ENCODE measurements at places on chromosomes 2 and 18.

GRCh38 chr2:32656069-32656468 lies 28.2 kb downstream of the TTC27 start:
- DNase-seq: no peak

GRCh38 chr2:173664513-173664910 lies 300.7 kb downstream of the SP3 start:
- no peak for DNase-seq

- DNase-seq: no peak
Measured at GRCh38 chr2:136980303-136980702, 215.0 kb downstream of the THSD7B start.

DNA sequence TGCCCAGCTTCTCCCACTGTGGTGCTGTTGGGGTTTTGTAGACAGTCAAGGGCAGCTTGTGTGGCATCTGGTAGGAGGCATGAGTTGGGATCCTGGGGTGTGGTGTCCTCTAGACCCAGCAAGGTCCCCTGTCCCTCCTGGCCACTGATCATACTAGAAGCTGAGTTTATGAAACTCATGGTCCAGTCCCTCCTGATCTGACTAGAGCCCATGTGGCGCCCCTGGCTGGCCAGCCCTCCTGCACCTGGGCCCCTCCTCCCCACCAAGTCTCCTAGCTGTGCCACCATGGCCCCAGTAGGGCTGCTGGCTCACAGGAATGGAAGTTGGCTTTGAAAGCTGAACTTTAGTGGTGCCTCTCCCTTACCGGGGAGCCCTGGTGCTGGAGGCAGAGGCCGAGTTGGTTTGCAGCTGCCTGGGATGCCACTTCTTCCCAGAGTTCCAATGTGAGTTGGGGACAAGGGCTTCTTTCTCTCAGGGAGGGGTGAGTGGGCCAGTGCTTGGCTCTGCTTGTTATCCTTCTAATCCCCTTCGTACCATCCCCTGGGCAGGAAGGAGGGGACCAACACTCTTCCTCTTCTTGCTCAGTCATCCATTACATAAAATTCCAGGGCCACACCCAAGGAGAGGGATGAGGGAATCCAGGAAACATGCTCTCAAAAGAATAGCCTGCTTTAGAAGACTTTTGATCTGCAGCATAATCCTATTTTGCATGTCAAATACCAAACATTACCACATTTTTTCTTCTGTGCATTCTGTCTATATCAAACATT lies 37.5 kb upstream of the HAAO start:
- no peak for DNase-seq

- no peak for DNase-seq
Measured at GRCh38 chr2:24304098-24304497, 56.2 kb downstream of the ITSN2 start.

DNA sequence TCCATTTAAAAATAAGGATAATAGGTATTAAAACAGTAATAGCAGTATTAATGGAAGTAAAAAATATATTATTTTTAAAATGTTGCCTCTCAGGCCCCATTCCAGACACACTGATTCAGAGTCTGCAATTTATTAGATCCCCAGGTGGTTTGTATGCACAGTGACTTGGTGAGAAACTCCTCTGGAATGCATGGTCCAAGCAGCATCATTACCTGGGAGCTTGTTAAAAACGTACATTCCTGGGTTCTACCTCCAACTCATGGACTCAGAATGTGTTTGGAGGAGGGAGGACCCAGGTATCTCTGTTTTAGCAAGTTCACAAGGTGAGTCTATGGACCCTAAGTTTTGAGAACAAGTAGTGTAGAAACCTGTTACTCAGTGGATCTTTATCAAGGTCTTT lies 95.6 kb downstream of the ITGA4 start:
- no peak for DNase-seq

DNA sequence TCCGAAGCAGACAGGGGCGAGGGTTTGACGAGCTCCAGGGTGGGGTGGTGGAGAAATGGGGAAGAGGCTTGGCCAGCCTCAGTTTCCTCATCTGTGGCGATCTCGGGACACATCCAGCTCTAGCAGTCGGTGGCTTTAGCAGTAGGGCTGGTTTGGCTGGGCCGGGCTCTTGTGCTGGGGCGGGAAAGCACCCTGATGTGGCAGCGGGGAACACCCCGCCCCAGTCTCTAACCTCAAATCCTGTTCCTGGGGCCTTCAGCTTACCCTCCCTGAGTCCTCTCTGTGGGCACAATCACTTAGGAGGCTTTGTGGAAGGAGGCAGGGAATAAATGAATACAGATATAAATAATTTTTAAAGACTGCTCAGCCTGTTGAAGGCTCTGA lies 26.5 kb upstream of the MCFD2 start:
- peak; percentile 74 for DNase-seq

DNA sequence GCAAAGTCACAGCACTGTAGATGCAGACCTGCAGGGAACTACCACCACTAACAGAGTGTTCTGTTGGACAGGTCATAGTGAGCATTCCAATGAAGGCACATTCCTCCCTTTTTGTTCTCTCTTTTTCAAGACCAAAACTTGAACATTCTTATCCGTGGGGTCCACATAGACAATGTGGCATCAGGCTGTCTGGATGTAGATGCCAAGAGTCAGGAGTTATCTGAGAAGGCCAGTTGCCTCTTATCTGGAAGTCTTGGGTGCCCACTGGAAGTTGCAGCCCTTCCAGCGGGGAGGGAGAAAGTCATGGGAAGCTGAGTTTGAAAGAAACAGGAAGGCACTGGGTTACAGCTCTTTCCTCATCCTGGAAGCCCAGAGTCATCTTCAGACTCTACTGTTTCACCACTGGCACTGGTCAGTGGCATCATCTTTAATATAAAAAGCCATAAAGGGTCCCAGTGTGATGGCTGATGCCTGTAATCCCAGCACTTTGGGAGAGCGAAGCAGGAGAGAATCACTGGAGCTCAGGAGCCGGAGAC lies 61.4 kb downstream of the FAM161A start:
- no peak for DNase-seq

DNA sequence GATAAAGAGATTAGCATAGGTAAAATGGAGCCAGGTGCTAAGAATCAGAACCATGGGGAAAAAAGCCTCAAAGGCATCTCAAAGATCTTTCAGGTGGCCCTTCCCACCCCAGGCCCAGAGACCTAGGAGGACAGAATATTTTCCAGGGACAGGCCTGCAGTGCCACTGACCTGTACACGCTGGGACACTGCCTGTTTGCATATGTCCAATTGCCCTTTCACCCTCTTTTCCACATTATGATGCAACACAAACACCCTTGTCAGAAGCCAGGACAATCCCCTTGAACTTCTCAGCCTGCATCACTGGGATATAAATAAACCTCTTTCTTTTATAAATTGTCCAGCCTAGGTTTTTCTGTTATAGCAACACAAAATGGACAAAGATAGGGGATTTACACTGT lies 419.1 kb downstream of the TRIB2 start:
- no peak for DNase-seq

DNA sequence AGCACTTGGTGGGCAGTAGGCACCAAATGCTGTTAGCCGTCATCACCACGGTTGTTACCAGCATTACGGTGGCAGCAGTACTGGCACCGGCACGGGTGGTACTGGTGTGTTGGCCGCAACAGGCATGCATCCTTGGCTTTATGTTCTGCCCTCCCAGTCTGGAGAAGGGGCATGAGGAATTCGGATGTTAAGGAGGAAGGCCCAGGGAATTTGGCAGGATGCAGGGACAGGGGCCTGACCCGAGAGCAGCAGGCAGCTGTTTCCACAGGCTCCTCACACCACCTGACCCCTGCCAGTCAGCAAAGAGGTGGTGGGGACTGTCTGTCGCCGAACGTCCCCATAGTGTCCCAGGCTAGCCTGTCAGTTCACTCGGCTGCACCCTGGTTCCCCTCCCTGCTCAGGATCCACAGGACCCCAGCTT lies 79.0 kb downstream of the EDAR start:
- DNase-seq: no peak

DNA sequence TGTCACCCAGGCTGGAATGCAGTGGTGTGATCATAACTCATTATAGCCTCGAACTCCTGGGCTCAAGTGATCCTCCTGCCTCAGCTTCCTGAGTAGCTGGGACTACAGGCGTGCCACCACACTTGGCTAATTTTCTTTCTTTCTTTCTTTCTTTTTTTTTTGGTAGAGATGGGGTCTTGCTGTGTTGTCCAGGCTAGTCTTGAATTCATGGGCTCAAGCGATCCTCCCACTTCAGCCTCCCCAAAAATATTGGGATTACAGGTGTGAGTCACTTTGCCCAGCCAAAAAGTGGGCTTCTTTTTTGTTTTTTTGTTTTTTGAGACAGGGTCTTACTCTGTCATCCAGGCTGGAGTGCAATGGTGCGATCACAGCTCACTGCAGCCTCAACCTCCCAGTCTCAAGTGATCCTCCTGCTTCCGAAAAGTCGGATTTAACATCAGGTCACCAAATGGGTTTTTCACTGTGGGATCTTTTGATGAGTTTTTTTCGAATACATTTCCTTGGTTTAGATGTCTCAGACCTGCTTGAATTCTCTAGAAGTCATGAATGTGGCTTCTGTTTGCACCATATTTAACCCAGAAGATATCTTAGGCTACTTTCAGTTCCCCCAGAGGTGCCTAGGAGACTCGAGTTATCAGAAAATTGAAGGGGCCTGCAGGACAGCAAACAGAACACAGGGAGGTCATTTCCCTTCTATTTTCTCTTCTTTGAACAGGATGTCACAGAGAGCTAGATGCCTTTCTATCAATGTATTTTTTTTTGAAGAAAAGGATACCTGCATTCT lies 8.9 kb downstream of the RAB31 start:
- DNase-seq: no peak

GRCh38 chr18:48134609-48135008 lies 204.2 kb upstream of the SMAD2 start:
- no peak for DNase-seq

GRCh38 chr2:108813732-108814131 lies 27.2 kb downstream of the CCDC138 start:
- DNase-seq: no peak

DNA sequence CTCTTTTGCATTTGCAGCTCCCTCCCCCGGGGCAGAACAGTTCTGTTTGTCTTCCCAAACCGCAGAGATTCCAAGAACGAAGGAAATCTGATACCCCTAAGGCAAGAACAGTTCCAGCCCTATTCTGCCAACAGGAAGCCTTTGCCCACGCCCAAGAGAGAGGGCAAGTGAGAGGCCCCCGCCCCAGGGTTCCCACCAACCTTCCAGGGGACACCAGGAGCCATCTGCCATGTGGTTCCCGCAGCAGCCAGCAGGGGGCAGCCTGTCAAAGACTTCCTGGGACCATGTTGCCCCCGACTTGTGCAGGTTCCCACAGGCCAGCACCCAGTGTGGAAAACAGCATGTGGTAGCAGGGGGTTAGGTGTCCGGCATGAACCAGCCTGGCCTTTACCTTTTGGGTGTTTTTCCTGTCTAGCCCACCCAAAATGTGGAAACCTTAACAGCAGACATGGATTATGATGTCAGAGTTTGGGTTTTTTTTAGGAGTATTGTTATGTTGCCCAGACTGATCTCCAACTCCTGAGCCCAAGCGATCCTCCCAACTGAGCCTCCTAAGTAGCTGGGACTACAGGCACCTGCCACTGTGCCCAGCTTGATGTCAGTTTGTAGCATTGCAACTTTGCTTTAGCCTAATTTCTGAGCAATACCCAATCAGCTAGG lies 21.7 kb upstream of the EFHD1 start:
- DNase-seq: peak; percentile 58

- DNase-seq: no peak
Measured at GRCh38 chr2:63058144-63058920, 7.7 kb downstream of the OTX1 start.

- DNase-seq: no peak
Measured at GRCh38 chr2:207184348-207184747, 18.6 kb upstream of the KLF7 start.

- no peak for DNase-seq
Measured at GRCh38 chr2:126932529-126932928, 33.8 kb downstream of the TEX51 start.

DNA sequence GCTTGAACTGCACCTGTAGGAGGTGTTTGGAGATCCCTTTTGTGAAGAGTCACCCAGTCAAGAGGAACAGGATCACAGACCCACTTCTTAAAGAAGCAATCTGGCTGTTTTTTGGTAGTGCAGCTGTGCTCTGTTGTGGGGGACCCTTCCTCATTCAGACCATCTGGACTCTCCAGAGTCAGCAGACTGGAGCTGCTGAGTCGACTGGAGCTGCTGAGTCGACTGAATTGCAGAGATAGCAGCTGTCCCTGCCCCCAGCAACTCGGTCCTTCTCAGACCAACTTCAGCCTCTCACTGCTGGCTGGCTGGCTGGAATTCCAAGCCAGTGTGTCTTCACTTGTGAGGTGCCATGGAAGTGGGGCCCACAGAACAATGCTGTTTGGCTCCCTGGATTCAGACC lies 56.8 kb downstream of the GTF3C3 start:
- no peak for DNase-seq

DNA sequence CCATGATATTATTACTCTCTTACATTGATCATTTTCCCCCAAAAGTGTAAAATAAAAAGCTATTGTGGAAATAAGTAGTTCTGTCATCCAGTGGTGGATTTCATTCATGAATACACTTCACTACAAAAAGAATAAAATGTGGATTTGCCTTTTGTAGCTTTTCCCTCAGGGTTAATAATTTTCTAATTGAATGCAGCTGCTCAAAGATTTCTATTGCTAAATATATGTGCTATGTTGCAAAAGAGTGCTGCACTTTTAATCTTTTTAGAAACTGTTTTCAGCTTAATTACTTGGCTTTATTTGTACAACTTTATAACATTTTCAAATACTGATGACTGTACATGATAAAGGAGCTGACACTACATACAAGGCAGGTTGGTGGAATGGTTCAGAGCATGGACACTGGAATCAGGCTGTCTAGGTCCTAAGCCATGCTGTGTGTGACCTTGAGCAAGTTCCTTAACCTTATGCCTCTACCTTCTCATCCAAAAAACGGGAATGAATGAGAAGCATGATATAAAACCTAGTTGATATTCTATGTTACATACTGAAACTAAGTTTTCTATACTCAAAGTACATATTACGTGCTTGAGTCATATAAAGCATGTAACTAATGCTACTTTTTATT lies 128.8 kb downstream of the THSD7B start:
- no peak for DNase-seq

DNA sequence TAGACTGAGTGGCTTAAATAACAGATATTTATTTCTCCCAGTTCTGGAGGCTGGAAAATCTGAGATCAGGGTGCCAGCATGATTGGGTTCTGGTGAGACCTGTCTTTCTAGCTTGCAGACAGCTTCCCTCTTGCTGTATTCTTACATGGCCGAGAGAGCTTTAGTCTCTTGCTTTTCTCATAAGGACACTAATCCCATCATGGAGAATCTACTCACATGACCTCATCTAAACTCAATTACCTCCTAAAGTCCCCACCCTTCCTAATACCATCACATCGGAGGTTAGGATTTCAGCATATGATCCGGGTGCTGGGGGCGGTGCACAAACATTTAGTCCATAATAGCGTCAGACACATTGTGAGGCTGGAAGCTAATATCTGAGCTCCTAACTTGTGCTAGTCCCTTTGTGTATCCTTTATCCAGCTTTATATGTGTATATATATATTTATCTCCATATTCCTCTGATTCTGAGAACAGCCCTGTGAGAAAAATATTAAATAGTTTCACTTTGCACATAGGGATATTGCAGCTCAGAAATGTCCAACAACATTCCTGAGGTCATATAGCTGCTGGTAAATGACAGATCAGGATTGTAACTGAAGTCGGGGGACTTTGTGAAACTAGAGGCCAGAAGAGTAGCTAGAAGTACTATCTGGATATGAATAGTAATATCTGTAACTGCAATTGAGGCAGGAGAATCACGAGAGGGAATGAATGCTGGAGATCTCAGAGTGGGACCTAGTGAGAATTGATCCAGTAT lies 28.9 kb downstream of the MARCHF4 start:
- no peak for DNase-seq
